ENCODE measurements at places on chromosomes 7 and 10. TPM values are rescaled to one million over a fixed set of nuclear protein-coding genes. Genes with fewer than 3 reads are reported as not detected.

DNA sequence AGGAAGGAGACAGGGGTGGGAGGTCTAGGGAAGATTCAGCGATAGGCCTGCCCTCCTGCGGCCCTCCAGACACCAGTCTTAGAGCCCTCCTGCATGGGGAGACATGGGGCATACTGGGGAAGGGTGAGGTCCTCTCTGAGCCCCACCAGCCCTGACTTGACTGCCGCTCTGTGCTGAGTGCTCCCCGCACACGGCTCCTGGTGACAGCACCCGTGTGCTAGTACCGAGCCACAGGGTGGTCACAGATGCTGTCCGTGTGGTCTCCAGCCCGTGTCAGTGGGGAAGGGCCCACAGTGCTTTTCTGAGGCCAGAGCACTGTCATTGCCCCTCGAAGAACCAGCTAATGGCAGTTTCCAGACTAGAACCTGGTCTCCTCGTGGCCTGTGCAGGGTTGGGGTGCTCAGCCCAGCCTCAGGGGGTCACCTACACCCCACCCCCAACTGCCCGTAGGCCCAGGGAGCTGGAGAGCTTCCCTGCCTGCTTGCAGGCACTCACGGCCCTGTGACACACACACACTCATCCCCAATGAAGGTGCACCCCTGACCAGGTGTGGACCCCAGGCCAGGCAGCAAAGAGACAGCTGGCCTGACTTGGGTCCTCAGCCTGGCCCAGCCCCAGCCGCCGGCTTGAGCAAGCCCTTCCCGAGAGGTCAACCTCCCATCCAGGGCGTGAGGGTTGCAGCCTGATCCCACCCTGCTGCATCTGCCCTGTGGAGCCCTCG lies 86.0 kb upstream of the RET start:
- no peaks in the 10 kb centered on the region for H3K4me1 ChIP-seq
- H3K27ac ChIP-seq = no peak overlapping the region
- H3K27me3 ChIP-seq = no peaks in the 10 kb centered on the region
- H3K36me3 ChIP-seq = no peaks in the 10 kb centered on the region
- H3K4me3 ChIP-seq = no peak overlapping the region

- no peaks in the 10 kb centered on the region for H3K4me1 ChIP-seq
- DNase-seq = no peak
- no peak overlapping the region for H3K27ac ChIP-seq
- H3K36me3 ChIP-seq = no peaks in the 10 kb centered on the region
Measured at GRCh38 chr7:122789156-122789555, 86.4 kb upstream of the RNF148 start.

Gene SPDYE16
- not detected for polyA plus RNA-seq

Gene TCAF2
- 1.1 TPM for polyA plus RNA-seq

Gene ICA1
- polyA plus RNA-seq = 15.9 TPM

DNA sequence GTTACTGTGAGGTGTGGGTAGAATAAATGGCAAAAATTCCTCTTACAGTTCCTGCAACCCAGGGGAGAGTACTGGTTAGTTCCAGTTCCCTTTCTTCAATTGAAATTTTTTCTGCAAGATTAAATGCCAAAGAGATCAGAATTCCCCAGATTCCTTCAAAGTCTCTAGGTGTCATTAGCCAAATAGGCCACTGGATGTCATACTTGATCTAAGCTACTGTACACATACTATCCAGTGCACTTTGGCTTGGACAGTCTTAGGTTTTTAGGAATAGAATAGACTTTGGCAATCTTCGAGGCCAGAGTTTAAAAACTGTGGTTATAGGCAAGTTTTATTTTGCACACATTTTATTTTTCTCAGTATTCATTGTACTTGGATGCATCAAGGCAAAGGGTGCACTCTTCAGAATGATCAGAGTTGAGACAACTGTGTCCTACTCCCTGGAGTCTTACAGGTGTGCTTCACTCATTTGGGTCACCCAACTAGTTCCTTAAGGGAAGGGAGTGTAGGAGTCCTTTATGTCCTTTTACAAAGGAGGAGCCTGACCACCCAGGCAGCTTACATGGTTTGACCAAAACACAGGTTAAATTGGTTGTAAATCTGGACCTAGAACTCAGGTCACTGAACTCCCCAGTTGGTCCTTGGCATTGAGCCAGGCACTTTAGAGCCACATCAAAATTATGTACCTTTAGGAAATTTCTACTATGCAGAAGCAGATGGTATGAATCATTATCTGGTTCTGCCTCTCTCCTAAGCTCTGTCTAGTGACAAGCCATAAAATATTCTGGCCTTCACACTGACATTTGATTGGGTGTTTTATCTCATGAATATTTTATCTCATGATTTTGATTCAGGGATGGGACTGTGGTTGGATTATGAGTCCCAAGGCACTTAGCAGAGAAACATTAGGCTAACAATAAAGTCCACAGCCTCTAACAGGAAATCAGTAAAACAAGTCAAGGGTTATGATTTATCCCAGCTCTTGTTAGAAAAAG lies 49.5 kb downstream of the ASAH2B start:
- H3K36me3 ChIP-seq = no peaks in the 10 kb centered on the region
- no peak for DNase-seq
- no peaks in the 10 kb centered on the region for H3K4me1 ChIP-seq
- no peak overlapping the region for H3K27ac ChIP-seq
- H3K27me3 ChIP-seq = peaks cover 9% of the 10 kb centered on the region

- H3K4me3 ChIP-seq = no peak overlapping the region
- no peaks in the 10 kb centered on the region for H3K36me3 ChIP-seq
- no peak for DNase-seq
- H3K4me1 ChIP-seq = no peaks in the 10 kb centered on the region
Measured at GRCh38 chr10:61271127-61271780, 181.9 kb downstream of the TMEM26 start.

DNA sequence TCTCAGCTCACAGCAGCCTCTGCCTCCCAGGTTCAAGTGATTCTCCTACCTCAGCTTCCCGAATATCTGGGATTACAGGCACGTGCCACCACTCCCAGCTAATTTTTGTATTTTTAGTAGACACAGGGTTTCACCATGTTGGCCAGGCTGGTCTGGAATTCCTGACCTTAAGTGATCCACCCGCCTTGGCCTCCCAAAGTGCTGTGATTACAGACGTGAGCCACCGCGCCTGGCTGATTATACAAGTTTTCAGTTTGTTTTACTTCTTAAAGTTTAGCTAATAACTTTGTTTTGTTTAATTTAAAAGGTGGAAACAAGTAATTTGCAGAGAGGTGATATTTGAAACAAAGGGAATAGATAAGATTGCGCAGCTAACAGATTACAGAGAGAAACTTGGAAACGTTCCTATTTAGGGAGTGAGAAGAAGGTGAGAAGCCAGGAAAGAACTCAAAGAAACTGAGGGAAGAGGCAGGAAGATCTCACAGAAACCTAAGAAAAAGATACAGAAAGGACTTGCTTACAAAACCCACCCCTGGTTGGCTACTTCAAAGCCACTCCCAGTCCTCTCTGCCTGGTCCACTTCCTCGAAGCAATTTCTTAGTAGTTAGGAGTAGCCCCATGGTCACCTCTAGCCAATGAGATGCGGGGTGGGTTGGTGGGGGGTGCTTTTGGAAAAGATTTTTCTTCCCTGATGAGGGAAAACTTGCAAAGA lies 15.0 kb upstream of the PDLIM1 start:
- no peak overlapping the region for H3K4me3 ChIP-seq
- no peak for DNase-seq
- H3K27ac ChIP-seq = no peak overlapping the region
- H3K36me3 ChIP-seq = no peaks in the 10 kb centered on the region
- H3K4me1 ChIP-seq = peaks cover 12% of the 10 kb centered on the region

Gene OGDHL
- 0.20 TPM for polyA plus RNA-seq

- peak overlapping the region; percentile 19 for H3K27ac ChIP-seq
- peaks cover 2% of the 10 kb centered on the region for H3K4me1 ChIP-seq
- H3K36me3 ChIP-seq = no peaks in the 10 kb centered on the region
- no peak for DNase-seq
- no peak overlapping the region for H3K4me3 ChIP-seq
Measured at GRCh38 chr7:68562323-68562899, 1035.9 kb upstream of the AUTS2 start.

Gene COL26A1
- polyA plus RNA-seq = 0.32 TPM

Gene FAM24A
- polyA plus RNA-seq = not detected

Gene ADAM8
- polyA plus RNA-seq = 27.2 TPM

GRCh38 chr7:96989241-96989858 lies 16.0 kb upstream of the DLX6 start:
- H3K27me3 ChIP-seq = peaks cover 82% of the 10 kb centered on the region
- peaks cover 6% of the 10 kb centered on the region for H3K4me1 ChIP-seq
- no peak overlapping the region for H3K4me3 ChIP-seq

DNA sequence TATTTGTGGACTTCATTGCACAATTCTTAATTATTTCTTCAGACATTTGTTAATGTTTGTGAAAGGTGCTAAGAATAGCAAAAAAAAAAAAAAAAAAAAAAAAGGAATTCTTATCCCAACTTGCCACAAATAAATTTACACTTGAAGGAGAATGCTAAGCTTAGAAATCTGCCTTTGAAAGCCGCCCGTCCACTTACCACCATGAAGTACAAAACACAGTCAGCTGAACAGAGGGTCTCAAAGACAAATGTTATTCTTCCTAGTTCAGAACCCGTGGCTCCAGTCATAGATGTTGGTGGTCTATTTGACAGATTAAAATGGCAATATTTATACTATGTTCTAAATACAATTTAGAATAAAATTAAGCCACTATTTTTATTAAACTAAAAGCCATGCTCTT lies 141.2 kb downstream of the ELAPOR2 start:
- H3K27me3 ChIP-seq = no peaks in the 10 kb centered on the region
- no peak overlapping the region for H3K27ac ChIP-seq
- H3K4me3 ChIP-seq = no peak overlapping the region
- no peaks in the 10 kb centered on the region for H3K4me1 ChIP-seq
- H3K36me3 ChIP-seq = no peaks in the 10 kb centered on the region

- H3K4me3 ChIP-seq = no peak overlapping the region
- no peaks in the 10 kb centered on the region for H3K36me3 ChIP-seq
- no peaks in the 10 kb centered on the region for H3K4me1 ChIP-seq
- no peaks in the 10 kb centered on the region for H3K27me3 ChIP-seq
Measured at GRCh38 chr7:155129789-155130188, 59.7 kb downstream of the HTR5A start.

Gene TAS2R5
- polyA plus RNA-seq = 0.58 TPM
